T1000 (cell line): ENCODE measurements at places on chromosomes 3 and 15.
A peak's percentile ranks its signal among the peaks of the same experiment; 100 is the strongest.

DNA sequence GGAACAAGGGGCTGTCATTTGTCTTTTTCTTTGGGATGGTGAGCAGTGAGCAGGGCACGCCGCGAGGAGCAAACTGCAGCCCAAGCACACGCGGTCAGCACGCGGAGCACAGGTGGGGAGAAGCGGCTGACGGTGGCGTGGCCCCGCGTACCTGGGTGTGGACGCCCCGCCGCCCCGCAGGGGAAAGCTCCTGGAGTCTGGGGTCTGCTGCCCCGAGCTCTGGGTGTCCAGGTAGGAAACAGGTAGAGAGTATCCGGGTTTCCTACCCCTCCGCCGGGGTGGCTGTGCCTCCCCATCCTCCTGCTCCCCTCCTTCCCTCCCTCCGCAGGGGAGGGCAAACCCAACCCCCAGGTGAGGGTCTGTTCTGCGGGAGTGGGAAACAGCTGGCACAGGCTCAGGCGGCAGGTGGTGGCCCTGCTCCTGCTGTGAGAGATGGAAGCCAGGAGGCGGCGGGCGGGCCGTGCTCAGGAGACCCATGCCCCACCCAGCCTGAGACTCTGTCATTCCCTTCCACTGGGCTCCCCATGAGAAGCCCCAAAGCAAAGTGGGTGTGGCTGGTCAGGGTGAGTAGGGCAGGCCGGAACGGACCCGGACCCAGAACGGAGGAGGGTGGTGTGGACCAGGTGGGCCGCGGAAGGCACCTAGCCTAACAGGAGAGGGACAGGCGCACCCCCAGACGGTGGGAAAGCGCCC is 56.9 kb upstream of the CGNL1 start:
- DNase-seq = no peak

- no peak for DNase-seq
Measured at GRCh38 chr3:177307391-177307790, 110.1 kb upstream of the TBL1XR1 start.

DNA sequence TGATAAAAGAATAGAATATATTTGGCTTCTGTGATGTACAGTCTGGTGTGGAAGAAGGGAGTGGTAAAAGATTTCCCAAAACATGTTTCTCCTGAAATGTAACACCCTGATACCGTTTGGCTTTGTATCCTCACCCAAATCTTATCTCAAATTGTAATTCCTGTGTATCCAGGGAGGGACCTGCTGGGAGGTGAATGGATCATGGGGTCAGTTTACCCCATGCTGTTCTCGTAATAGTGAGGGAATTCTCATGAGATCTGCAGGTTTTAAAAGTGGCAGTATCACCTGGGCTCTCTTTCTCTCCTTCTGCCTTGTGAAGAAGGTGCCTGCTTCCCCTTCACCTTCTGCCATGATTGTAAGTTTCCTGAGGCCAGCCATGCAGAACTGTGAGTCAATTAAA is 1070.8 kb downstream of the IGSF11 start:
- no peak for DNase-seq

- DNase-seq = no peak
Measured at GRCh38 chr15:40038275-40038637, 725 bp downstream of the SRP14 start.

DNA sequence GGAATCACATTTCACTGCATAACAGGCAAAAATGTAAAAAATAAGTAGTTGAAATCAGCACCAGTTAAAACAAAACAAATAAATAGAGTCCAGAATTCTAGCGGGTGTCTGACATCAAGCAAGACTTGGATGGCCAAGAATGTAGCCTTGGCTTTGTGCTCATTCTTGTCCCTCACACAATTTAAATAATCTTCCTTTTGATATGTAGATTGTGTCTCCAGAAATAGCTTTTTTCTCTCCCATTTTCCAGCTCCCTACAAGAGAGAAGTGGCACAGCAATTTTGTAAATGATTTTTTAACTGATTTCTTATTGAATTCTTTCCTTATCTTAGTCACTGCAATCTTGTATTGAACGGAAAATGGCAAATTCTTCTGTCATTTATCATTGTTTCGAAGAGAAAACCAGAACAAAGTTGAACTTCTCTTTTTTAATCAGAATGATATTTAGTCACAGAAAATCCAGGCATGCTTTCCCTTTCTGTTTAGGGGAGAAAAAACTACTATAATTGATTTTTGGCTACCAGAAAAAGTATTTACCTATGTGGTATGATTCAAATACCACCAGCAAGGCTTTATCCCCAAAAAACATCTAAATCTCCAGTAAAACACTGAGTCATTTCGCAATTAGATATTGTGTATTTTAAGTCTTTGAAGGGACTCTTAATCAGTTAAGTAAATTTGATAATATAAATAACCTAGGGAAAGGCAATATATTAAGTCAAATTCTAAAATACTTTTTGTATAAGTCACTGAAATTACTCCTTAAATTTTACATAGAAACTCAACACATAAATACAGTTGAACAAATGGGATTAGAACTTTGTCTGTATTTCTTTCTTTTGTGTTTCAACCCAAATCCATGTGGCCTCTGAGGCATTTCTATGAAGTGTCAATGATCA is 481.7 kb downstream of the GBE1 start:
- DNase-seq = no peak

DNA sequence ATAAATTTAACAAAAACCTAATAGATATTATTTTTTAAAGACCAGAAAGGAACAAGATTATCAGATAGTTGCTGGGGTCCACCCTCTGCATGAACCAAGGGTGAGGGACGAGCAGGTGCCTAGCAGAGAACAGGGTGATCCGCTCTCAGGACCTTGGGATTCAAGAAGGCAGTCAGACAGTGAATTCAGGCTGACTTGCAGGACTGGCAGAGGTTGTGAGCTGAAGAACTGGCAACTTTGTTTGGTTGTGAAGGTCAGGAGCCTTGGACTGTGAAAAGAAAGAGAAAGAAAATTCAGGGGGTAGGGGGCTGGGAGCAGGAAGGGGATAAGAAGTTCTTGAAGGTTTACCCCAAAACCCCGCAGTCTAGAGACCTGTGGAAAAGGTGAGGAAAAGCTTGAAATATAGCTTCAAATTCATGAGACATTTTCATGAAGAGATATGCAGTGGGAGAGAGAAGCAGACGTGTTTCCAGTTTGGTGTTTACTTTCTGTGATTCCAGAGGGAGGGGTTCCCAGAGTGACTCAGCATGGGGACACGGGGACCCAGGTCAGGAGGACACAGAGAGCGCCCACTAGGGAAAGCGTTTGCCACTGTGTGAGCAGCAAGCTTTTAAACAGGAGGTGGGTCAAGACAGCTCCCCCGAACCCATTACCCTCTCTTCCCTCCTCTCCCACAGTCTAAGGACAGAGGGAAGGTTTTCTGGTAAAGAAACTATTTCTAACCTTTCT is 217.2 kb upstream of the UMPS start:
- DNase-seq = no peak

DNA sequence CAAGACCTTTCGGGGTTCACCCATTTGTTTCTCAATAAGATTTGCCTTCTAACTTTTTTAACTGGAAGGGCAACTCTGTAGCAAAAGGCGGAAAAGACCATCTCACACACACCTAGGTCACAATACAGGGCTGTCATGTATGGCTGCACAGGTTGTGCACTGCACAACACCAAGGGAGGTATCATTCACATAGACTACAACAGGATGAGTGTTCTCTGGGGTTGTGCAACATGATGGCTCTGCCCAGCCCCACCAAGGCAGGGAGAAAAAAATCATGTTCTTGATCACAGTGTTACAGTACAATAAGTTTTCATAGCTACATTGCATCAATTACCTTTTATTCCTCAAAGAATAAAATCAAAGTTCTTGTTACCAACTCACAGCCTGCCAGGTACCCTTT is 52.8 kb downstream of the ANXA2 start:
- DNase-seq = no peak

DNA sequence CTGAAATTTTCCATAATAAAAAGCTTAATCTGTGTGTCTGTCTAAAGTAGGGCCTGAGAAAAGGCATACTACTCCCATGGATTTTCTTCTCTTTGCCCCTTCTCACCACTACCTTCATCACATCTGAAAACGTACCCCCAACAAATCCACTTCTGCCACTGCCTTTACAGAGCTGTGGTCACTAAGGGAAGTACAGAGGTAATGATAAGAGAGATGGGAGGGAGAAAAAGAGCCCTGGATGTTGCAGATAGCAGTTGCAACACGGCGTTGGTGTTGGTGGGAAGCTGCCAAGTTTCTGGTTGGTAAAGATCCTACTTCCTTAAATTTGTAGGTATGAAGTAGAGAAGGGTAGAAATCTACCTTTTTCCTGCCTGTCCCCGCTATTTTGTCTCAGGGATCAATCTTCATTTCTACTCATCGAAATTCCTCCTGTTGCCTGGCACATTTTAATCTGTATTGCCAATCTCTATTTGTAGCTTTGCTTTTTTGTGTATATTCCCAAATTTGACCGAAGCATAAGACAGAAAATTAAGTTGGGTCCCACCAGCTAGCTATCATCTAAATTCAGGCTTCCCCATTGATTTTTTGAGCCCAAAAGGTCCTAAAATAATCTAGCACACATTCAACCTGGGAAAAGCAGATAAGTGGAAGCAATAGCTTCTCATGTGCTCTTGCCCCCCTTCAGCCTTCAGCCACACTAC is 102.9 kb downstream of the TFDP2 start:
- no peak for DNase-seq

DNA sequence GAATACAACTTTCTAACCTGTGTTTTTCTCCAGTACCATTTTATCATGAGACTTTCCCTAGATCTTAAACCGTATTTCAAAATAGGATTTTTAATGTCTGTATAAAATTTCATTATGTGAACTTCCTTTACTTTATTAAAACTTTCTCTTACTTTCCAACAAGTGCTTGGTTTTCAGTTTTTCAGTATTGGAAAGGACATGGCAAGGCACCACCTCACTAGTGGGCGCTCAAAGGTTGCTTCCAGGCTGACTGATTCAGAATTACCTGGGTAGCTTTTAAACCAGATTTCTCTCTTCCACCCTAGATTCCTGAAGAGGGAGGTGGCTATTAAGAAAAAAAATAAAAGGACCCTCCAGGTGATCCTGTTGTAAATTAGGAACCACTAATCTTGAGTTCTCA is 236.6 kb downstream of the SOX2 start:
- no peak for DNase-seq

- no peak for DNase-seq
Measured at GRCh38 chr3:50491023-50491422, 12.4 kb downstream of the CACNA2D2 start.

DNA sequence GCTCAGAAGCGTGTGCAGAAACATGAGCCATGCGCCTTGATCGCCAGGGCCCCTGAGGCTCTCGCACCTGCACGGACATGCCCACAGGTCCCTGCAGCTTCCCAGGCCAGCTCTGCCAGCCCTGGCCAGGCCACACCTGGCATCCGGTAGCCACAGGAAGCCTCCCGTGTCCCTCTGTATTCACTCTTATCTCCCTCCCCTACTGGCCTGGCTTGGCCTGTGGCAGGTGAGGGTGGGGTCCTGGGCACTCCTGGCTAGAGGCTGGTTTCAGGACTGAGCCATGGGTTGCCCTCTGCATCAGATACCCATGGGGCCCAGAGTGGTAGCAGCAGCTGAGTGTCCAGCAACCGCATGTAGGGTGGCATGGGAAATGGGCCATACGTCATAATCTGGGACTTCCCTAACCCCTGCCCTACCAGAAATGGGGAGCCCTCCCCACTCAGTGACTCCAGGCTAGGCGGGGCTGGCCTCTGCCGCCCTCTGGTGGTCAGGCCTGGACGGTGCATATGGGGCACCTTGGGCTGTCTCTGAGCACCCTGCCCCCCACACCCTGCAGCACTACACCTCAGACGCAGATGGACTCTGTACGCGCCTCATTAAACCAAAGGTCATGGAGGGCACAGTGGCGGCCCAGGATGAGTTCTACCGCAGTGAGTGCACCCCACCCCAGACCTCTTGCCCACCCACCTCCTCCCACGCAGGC is 12.6 kb upstream of the LMAN1L start:
- DNase-seq = peak; percentile 69

- DNase-seq = no peak
Measured at GRCh38 chr3:144544871-144545270, 573.2 kb downstream of the DIPK2A start.

DNA sequence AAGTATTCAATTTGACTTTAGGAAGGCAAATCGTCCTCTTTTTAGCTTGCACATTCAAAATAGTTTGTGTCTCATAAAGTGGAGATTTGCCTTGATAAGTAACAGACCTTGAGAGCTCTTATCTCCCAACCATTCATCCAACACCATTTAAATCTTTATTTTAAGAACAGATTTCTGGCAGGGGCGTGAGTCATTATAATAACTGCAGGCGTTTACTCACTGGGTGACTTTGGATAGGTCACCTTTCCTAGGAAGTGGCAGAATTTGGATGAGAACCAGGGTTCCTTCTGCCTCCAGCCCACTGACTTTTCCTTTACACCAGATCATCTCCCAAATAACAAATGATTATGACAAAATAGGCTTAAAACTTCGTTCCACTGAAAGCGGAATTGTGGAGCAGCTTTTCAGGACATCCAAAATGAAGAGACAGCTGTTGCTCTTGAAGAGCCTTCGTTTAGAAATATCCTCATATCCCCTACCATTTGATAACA is 5.0 kb downstream of the LMCD1 start:
- no peak for DNase-seq

DNA sequence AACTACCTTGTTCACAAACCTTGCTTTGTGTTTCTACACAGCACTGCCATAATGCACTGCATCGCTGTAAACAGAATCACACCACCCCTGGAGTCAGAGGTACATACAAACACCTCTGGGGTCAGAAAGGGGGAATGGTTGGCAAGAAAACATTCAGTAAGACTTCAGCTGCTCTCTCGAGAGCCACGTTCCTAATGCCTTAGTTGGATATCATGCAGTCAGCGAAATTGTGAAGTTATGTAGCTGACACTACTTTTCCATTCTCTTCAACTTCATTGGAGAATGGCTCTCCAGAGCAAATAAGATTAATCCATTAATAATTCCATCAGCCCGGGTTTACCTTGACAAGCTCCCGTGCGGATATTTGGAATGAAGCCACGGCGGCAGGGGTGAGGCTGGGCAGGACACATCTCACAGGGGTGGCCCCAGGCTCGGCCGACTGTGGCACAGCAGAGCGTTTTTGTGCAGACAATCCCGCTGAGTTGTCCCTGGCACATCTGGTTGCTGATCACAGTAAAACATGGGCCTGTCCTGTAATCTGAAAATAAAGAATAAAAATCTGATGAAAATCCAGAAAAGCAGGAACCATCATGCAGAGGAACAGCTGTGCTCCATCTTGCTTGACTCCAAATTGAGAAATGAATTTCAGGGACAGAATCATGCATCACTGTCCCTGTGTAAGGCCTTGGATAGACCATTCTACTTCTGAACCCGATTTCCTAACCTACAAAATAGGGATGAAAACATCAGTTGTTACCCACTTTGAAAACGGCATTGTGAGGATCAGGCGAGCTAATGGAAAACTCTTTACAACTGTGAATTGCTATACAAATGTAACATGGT is 108.0 kb downstream of the FBN1 start:
- no peak for DNase-seq
